ENCODE measurements at places on chromosomes 7 and 10.
A peak's percentile ranks its signal among the peaks of the same experiment; 100 is the strongest.

GRCh38 chr10:71575934-71576801 lies 143.4 kb downstream of the C10orf105 start:
- DNase-seq: no peak

- DNase-seq: no peak
Measured at GRCh38 chr10:4147245-4147644, 362.2 kb upstream of the KLF6 start.

GRCh38 chr7:919114-919442 lies 35.4 kb downstream of the ADAP1 start:
- peak; percentile 1 for DNase-seq

DNA sequence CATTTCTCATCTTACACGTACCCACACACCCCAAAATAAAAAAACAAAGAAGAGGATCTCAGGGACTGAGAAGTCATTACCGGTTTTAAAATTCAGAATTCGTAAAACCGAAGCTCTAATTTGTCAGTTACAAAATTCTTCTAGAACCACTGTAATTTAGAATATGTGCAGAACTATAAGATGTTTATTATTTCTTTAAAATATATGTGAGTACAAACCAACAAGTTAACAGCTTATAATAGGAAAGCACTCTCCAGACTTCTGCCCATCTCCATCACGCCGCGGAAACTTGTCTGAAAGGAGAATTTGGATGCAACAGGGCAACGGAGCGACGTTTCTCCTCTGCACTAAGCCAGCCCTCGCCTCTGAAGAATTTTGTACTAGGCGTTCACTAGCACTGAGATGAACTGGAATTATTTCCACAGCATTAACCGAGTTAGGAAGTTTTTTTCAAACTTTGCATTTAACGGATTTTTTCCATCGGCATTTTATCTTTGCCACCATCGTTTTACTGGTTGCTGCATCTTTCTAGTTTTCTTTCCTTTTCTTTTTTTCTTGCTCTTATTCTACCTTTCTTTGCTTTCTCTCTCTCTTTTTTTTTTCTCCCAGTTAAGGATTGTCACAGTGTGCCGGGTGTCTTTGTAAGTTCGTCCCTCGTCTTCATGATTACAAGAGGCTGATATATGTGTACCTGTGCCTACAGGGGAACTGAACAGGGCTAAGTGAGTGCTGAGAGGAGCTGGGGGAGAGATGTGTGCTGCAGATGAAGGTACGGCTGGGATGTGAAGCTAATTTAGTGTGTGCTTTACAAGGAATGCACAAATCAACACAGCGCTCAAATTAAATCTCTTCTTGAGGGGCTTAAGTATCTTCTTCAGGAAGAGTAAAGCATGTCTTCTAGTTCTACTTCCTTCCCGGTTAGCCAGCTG lies 295.9 kb upstream of the NFE2L3 start:
- no peak for DNase-seq

DNA sequence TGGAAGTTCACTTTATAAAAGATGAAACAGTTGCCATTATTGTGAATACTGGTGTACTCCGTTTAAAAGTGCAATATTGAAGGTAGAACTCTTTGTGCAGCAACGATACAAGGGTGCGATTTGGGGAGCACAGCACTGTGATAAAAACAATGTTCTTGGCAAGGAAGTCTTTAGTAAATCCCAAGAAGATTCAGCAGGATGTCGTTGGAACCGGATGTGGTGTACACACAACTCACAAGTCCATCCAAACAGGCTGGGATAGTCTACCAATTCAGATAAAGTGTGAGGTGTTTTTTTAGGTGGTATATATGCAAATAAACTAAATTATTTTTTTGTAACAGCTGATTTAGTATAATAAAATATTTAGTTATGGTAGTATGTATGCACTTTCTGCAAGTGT lies 46.7 kb downstream of the ZNF777 start:
- DNase-seq: no peak

- no peak for DNase-seq
Measured at GRCh38 chr10:35462491-35462934, 126.2 kb downstream of the CCNY start.

DNA sequence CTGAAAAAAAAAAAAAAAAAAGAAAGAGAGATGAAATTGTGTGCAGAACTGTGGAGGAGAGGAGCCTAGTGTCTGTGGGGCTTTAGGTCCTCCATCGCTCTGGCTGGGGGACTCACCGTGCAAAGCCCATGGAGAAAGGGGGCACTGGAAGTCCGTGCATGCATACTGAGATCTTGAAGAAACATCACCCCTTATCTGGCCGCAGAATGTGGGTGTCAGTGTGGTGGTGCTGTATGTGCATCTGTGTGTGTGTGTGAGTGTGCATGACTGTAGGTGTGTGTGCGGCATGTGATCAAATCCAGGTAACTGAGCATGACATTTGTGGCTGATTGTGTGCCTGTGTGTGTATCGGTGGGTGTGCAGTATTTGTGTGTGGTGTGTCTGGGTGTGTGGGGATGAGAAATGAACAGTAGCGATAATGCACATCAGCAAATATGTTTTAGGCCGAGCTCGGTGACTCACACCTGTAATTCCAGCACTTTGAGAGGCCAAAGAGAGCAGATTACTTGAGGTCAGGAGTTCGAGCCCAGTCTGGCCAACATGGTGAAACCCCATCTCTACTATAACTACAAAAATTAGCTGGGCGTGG lies 8.8 kb upstream of the CLDN3 start:
- DNase-seq: no peak

DNA sequence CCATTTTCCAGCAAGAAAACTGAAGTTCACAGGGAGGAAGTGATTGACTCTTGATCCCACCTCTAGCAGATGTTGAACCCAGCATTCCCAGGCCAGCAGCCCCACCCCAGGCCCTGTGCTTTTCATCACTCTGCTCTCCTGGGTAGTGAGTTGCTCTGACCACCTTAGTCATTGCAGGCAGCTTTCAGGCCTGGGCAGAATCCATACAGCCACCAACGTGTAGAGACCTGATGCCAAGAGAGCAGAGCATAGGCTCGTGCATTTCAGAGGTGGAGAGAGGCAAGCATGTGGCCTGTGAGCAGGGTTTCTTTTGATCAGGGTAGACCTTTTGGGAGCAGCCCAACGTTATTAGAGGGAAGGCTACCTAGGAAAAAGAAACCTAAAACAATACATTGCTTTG lies 334.6 kb downstream of the PTEN start:
- no peak for DNase-seq

DNA sequence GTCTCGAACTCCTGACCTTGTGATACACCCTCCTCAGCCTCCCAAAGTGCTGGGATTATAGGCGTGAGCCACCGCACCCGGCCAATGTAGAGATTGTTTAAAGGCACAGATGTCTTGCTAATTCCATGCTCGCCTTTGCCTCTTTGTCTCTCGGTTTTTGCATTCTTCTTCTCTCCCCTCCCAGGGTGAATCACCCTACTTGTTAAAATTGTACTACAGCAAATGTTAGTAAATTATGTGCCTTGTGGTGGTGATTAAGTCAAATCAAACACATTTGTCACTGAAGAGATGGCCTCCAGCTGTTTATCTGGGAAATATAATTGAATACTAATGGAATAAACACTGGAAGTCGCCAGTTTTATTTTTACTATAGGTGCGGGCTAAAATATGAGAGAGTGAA lies 384.4 kb upstream of the AUTS2 start:
- no peak for DNase-seq

DNA sequence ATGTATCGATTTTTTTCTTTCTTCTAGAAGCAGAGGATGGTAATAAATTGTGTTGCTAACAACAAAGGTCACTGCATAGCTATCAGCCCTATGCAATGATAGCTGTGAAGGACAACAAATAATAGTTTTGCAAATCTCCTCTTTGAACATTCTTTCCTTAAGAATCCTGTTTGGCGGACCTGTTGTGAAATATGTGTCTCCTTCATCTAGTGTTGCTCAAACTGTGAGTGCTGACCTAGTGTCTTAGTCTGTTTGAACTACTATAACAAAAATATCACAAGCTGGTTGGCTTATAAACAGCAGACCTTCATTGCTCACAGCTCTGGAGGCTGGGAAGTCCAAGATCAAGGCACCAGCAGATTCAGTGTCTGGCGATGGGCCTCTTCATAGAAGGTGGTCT lies 53.7 kb downstream of the CAV1 start:
- no peak for DNase-seq

DNA sequence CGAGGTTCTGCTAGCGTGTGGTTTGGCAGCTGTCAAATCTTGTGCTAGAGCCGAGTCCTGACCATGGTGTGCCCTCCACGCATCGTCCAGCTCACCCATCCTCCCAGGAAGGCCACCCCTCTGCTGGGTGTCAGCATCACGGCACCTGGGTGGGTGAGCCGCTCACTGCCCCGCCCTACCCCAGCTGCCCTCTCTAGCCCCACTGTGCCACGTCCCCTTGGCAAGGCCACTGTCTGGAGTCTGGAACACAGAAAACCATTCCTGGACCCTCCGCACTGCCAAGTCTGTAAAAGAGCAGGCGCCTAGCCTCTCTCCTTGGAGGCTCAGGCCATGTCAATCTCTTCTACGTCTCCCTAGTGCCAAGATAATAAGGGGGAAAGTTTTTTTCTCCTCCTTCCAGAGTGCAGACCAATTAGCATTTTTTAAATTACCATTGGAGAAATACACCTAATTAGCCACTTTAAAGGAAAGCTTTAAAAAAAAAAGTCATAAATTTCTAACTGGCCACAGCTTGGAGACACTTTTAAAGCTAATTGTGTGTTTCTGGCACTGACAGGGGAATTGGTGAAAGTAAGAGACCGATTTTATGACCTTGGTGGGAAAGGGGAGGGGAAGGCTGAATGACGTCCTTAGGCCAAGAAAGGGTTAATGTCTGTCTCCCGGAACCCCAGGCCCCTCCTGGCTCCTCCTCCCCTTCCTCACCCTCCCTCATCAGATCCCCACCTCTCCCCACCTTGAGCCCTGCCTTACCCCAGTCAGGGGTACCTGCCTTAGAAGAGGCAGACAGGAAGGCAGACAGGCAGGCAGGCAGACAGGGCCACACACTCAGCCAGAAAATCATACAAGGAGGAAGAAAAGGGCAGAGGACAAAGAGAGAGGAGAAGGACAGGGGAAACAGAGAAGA lies 151.2 kb downstream of the PLXNA4 start:
- no peak for DNase-seq

GRCh38 chr10:79071396-79071923 lies 2.7 kb downstream of the ZMIZ1 start:
- DNase-seq: no peak

- peak; percentile 73 for DNase-seq
Measured at GRCh38 chr10:43304687-43305333, 37.9 kb upstream of the RASGEF1A start.

- DNase-seq: no peak
Measured at GRCh38 chr10:94240901-94241300, 121.8 kb downstream of the NOC3L start.

DNA sequence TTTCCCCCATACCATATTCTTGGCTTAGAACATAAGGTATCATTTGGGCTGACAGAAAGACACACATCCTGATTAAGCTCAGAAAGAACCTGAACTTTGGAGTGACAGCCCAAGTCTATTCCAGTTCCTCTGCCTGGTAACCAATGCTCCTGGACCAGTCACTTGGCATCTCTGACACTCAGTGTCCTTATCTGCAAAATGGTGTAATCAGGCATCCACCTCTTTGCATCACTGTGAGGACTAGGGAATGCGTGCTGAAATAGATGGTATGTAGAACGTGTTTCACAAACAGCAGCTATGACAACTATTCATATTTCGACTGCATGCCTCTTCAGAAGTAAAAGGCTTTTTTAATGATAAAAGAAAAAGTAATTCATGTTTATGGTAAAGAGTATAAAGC lies 26.2 kb upstream of the PIK3AP1 start:
- DNase-seq: no peak

DNA sequence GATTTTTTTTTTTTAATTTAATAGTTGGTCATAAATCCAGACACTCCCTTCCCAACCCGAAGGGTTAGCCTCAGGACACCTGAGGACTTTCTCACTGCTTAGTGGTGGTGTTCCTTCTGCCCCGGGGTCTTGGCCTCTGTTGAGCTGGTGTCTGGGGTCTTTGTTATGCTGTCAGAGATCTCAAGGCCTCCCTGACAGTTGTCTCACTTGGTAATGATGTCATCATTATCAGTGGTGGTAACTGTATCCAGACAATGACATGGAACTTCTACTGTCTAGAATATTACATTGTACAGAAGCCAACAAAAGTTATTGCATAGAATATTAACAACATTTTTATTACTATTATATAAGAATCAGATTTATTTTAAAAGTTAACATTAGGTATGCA lies 32.9 kb downstream of the PPP2R2D start:
- no peak for DNase-seq

DNA sequence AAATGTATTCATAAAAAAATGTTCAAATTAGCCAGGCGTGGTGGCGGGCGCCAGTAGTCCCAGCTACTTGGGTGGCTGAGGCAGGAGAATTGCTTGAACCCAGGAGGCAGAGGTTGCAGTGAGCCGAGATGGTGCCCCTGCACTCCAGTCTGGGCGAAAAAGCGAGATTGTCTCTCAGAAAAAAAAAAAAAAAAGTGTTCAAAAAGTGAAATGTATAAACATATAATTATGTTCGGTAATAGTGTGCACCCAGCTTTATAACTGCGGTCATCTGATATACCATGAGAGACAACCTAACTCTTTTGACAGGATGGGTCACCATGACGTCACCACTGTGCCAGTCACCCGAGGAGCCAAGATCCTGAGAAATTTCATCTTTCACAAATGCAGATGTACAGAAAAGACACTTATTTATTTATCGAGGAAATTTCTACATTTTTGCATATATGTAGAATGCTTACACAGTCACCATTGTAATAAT lies 594 bp upstream of the RP9 start:
- DNase-seq: peak; percentile 8

DNA sequence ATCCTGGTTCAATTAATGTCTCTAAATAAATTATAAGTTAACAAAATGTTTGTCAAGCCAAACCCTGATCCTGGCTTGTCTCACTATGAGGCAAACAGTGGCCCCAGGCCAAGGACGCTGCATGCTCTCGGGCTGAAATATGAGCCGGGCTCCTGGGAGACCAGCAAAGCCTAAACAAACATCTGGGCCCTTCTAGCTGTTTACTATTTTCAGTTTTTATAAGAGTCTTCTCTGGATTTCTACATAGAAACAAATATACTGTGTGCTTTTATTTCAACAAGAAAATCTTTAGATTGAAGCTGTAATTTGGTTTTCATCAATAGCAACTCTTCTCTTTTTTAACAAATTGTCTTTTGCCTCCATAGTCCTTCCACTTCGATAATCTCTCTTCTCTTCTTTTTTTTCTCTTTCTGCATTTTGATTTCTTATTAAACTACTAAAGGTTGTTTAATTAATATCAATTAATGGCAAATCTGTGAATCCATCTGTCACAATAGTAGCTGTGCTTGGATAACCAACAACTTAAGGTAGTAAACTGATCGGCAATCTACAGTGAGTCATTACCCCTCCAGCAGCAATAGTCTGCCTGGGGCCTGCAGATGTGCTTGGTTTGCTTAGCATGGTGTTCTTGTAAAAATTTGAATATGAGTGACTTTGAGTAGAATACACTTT lies 83.3 kb upstream of the DNAJC1 start:
- no peak for DNase-seq

GRCh38 chr10:20105236-20105635 lies 289.0 kb downstream of the PLXDC2 start:
- DNase-seq: no peak

DNA sequence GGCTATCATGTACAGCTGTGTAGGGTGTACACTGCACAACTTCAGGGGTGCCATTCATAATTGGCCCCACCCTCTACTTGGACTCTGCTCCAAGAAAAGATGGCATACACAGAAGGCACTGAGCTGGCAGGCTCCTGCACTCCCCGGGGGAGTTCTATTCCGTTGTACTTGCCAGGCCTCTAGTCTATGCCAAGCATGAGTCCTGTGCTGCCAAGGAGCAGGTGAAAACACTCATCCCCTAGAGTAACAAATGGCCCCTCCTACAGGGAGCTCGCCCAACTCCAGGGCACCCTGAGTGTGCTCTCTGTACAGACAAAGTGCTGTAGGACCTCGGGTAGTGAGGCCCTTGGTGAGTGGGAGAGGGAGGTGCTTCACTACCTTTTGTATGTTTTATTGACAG lies 127.2 kb downstream of the SLIT1 start:
- no peak for DNase-seq

Measured in activated CD4-positive, alpha-beta T cell treated with anti-CD3 and anti-CD28 coated beads for 48 hours (primary cell).